ENCODE measurements at places on chromosomes 1 and 21.

GRCh38 chr1:101379950-101380349, 143.1 kb downstream of the S1PR1 start:
- DNase-seq = no peak

GRCh38 chr1:32345289-32345827, 9.3 kb upstream of the MARCKSL1 start:
- peak; percentile 43 for DNase-seq

- DNase-seq = peak; percentile 5
These were observed 70.7 kb upstream of the ESRRG start for GRCh38 chr1:216793973-216794372.

DNA sequence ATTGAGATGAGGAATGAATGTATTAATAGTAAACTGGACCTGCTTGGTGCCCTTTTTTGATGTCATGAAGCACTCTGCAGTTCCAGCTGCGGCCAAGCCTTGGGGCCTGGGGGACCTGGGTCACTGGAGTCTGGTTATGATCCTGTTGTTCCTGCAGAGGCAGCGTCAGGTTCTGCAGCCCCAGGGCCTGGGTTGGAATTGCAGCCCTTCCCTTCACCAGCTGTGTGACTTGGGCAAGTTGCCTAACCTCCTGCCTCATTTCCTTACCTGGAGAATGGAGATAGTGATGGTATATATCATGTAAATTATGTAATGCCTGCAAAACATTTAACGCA, 9.1 kb upstream of the ATP5PO start:
- no peak for DNase-seq

- DNase-seq = no peak
These were observed 89.0 kb downstream of the PSMG1 start for GRCh38 chr21:39094087-39094780.

DNA sequence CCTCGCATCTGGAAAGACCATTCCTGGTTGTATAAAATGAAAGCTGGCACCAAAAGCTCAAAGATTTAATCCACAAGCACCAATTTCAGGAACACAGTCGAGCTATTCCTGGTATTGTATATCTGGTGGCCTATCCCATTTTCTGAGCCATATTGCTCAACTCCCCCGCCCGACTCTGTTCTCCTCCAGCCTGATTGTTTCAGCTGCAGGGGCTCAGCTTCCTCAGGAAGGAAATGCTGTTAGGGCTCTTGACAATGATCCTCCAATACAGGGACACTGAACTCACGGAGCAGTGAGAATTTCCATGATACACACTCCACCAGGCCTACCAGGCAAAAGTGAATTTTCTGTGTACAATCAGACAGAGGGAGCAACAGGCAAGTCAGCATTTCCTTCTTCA, 16.9 kb upstream of the TDRD10 start:
- DNase-seq = no peak

GRCh38 chr1:109917051-109917767, 6.6 kb downstream of the CSF1 start:
- no peak for DNase-seq

DNA sequence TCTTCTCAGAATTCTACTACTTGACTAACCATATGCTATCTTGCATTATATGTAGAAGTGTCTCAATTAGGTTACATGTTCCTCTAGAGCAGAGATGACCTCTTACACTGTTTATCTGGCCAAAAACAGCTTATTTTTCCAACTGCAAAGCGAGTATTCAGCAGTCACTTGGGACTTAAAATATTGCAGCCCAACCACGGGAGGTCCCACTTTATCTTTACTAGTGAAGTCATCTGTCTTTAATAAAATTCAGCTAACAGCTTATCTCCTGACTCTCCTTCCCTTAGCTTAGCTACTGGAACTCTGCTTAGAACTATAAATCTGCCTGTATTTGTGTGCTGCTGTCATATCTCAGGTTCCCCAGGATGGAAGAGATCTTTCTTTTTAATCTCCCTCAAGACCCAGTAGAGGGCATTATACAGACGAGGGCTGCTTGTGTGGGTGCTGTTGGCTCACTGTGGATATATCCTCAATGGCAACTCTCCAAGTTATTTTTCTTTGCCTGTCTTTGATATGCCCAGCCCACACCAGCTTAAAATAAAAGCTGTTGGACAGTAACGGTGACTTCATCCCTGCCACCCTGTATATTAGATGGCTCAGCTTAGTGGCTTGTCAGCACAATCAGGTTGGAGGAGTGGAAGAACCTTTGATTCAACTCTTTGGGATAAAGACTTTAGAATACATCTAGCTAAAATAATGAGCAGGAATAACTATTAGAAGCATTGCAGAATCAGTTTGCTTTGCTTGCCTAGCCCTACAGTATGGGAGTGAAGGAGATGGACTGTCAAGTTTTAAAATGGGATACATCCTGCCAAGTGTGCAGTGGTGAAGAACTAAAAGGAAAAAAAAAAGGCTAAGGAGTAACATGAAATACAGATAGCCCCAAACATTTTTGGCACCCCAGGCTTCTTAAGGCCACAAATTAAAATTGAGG, 9.6 kb downstream of the ENSA start:
- DNase-seq = peak; percentile 59
